ENCODE measurements at places on chromosomes 7 and 10.

- no peak for DNase-seq
Measured at GRCh38 chr7:29443552-29443951, 120.1 kb upstream of the PRR15 start.

DNA sequence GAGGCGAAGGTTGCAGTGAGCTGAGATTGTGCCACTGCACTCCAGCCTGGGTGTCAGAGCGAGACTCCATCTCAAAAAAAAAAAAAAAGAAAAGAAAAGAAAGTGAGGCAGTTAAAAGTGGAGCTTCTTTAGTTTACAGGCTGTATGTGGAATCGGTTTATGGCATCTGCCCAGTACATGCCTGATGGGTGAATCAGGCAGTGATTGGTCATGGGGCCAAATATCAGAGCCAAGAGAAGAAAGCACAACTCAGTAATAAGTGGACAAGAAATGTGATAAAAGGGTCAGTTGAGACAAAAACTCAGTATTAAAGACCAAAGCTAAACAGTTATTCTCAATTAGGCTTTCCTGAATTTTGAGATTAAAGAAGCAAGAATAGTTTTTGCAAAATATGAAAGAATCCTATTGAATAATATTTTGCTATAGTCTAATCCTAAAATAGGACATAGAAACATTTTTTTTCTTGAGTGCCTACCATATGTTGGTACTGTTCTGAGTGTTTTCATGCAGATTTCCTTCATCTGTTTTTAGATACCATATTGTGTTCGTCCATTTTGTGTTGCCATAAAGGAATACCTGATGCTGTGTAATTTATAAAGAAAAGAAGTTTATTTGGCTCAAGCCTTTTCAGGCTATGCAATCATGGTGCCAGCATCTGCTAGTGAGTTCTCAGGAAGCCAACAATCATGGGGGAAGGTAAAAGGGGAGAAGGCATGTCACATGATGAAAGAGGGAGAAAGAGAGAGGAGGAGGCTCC lies 14.4 kb downstream of the CDC14C start:
- DNase-seq, result no peak

- no peak for DNase-seq
Measured at GRCh38 chr7:27808626-27809025, 68.7 kb downstream of the TAX1BP1 start.

- DNase-seq, result no peak
Measured at GRCh38 chr7:53920011-53920410, 622.2 kb upstream of the VSTM2A start.

DNA sequence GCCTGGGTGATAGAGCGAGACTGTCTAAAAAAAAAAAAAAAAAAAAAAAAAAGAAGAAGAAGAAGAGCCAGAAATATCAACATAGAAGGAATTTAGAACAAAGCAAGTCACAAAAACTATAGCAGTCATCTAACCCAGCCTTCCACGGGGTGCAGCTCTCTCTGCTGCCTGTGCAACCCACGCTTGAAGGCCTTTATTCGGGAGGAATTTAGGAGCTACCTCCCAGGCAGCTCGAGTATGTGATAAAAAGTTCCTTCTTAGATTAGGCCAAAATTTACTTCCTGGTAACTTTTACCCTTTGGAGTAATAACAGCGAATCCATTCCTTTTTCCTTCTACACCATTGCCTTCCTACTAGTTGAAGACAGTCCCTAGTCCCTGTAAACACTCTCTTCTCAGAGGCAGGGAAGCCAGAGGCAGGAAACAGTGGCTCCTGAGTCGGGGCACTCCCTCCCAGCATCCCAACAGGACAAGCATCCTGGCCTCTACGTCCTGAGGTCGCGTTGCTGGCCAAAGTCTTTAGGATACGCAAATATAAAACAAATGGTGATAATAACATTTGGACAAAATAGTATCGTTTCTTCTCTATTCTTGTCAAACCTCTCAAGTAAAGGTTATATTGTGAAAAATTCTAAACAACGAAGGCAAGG lies 109.3 kb upstream of the KMT2C start:
- DNase-seq, result no peak

DNA sequence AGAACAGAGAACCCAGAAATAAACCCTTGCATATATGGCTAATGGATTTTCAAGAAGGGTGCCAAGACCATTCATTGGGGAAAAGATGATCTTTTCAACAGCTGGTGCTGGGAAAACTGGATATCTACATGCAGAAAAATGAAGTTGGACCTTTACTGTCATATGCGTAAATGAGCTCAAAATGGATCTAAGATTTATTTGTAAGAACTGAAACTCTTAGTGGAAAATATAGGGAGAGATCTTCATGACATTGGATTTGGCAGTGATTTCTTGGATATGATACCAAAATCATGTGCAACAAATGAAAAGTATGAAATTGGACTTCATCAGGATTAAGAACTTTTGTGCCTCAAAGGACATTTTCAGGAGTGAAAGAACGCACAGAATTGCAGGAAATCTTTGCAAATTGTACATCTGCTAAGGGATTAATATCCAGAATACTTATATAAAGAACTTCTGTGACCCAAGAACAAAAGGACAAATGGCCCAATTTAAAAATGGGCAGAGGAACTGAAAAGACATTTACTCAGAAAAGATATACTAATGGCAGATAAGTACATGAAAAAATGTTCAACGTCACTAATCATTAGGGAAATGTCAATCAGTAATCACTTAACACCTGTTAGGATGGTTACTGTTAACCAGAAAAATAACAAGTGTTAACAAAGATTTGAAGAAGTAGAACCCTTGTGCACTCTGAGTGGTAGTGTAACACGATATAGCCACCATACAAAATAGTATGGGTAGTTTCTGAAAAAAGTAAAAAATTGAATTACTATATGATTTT lies 6.1 kb downstream of the DBF4 start:
- DNase-seq, result no peak

DNA sequence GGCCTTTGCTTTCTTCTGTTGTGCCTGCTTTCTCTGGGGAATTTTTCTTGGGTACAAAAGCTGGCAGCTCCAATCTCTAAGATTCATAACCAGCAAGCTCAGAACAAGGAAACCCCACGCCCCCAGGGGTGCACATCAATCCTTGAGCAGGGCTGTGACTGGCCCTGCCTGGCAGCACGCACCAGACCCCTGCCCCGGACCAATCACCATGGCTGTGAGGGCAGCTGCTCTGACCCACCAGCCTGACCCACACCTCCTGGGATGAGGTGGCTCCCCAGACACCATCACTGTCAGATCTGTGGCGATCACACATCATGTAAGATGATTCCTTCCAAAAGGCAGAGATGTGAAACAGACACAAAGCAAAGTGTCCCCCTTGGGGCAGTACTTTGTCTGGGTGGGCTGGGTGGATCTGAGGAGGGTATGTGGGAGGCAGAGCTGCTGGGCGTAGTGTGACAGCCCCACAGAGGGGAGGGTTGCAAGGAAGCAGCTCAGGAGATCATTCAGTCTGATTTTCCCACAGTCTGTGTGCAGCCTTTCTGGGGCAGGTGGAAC lies 175.5 kb upstream of the SHH start:
- no peak for DNase-seq

- no peak for DNase-seq
Measured at GRCh38 chr7:82319674-82320118, 123.9 kb downstream of the CACNA2D1 start.

GRCh38 chr10:14450041-14450491 lies 119.3 kb upstream of the FRMD4A start:
- no peak for DNase-seq

DNA sequence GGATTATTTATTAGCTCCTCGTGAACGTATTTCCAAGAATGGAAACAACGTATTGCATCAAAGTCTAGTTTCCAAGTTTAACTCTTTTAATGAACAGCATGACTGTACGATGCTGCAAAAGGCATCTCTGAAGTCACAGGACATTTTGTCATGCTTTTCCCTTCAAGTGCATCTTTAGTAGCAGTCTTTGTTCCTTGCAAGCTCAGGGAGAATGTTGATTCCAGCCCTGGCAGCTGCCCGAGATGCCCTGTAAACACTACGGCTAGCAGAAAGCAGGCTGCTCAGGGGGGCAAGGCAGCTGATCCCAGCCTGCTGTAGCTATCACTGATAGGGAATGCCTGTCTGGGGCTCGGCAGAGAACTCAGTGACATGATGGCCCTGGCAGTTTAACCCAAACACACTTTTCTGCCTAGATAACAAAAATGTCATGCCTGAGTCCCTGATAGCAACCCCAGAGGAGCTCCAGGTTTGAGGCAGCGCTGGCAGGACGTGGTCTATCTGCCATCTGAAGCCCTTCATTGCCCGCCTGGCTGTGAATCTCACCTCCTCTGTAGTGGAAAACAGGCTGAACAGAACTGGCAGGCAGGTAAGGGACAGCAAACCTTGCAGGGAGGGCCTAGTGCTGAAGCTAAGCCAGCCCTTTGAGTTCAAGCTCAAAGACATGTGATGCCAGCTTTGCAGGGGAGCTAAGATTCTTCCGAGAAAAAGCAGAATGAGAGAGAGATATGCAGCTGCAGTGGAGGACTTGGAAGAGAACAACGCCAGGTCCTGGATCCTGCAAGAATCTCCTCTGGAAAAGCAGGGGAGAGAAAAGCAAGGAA lies 264.6 kb downstream of the SNX10 start:
- no peak for DNase-seq

DNA sequence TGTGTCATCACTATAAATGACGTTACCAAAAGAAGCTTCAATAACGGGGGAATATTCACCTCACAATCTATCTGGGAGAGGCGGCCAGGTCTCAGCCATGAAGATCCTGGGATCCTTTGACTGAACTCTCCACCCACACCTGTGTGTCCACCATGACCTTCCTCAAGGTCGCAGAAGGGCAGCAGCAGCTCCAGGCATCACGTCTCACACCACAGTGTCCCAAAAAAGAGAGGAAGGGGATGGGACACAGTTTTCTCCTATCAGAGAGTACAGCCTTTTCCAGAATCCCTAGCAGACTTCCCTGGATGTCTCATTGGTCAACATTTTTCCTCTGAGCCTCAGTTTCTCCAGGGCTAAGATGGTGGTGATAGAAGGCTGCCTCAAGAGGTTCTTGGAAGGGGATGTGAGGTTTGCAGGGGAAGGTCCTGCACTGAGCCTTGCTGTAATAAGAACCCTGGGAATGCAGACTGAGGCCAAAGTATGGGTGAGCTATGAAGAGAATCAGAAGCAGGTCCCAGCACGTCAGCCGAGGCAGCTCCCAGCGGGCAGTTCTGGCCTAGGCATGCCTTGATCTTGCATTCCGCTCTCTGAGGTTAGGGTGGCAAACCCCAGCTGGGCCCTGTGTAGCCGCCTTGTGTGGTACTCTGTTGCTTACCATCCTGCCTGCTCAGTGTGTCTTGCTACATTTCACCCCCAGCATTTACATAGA lies 63.8 kb downstream of the COL26A1 start:
- no peak for DNase-seq

- DNase-seq, result no peak
Measured at GRCh38 chr10:123904834-123905409, 13.3 kb upstream of the CPXM2 start.

DNA sequence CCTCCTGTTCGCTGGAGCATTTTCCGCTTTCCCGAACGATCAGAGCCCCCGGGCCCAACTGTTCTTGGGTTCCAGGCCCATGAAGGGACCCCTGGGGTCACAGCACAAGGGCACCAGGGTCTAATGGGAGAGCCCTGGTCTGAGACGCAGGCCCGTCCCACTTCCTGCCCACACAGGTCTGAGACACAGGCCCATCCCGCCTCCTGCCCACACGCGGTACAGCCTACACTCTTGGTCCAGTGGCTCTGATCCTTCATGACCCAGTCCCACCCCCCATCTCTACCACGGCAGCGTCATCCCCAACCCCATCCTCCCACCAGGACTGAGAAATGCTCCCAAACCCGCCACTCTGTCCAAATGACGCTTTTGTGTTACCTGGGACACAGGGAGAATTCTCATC lies 38.7 kb upstream of the SAMD8 start:
- no peak for DNase-seq

GRCh38 chr10:16799621-16800020 lies 17.6 kb downstream of the RSU1 start:
- no peak for DNase-seq

DNA sequence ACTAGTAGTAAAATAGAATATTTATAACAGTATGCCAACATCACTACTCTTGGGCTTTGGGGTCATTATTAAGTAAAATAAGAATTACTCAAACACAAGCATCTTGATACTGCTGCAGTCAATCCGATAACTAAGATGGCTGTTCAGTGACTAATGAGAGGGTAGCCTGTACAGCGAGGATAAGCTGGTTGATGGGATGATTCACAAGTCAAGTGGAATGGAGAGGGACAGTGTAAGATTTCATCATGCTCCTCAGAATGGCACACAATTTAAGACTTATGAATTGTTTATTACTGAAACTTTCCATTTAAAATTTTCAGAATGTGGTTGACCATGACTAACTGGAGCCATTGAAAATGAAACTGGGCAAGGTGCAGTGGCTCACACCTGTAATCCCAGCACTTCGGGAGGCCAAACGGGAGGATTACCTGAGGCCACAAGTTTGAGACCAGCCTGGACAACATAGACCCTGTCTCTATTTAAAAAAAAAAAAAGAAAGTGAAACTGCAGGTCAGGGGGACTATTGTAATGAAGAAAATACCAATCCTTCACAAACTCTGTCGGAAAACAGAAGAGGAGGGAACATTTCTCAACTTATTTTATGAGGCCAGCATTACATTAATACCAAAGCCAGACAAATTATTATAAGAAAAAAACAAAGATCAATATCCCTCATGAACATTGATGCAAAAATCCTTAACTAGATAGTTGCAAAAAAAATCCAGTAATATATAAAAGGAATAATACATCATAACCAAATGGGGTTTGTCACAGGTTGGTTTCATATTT lies 11.2 kb downstream of the AVL9 start:
- DNase-seq, result no peak

DNA sequence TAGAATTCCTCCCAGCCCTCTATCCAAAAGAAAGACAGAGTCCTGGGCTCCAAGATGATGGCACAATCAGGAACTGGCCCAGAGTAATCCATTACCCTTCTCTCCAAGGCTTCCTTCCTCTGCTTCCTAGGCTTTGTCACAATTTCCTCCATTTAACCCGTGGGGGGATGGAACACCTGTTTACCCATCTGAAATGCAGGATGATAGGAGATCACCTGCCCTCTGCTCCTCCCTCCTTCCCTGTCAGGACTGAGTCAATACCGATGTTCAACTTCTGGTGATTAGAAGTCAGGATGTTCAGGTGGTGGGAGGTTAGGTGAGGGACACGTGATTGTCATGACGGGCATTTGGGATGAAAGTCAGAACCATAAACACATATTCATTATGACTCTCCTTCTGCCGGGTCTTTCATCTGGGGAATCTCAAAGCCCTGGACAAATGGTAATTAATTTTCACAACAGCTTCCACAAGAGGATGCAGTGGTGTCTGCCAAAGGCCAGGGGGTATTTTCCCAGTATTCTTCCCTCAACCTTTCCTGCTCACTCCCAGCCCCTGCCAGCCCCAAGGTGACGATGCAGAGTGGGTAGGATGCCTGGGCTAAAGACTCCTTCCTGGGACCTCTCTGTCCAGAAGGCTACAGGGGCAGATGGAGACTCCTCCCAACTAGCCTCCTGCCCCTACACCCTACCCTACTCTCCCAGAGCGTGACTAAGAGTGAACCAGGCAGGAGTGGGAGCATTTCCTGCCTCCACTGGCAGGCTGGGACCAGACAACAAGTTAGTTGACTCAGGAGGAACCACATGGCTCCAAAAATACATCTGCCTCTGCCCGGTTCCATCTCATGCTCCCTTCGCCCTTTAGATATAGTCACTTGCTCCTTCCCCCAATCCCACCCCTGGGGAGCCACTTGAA lies 27.9 kb downstream of the DUSP5 start:
- no peak for DNase-seq

- no peak for DNase-seq
Measured at GRCh38 chr10:3559527-3559926, 225.5 kb downstream of the KLF6 start.
